ENCODE measurements at places on chromosomes 4 and X.

DNA sequence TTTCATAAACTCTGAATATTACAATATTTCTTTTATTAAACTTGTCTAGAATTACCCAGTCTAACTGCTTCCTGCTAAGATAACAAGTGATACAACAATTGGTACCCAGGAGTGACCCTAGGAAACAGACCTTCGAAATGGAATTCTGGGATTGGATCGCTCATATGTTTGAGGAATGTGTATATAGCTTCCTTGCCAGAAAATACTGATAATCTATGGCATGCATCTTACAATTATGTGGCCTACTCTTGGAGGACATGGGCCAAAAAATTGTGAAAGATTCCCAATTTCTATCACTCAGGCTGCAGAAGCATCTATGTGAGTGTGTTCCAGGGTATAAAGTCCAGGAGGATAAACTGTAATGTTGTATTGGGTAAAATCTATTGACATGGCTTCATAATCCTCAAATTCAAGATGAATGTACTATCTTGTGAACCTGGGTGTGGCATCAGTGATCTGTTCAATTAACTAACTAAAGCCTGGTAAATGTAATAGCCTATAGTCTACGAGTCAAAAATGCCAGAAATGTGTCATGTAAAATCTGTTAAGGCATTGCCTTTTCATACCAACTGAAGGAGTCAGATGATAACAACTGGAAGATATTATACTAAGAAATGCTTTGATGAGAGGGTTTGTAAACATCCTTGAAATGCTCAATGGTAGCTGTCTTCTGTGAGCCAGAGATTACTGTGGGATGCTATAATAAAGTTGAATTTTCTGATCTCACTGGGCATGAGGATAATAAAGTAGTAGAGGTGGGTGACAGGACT lies 1499.3 kb downstream of the PCDH7 start:
- DNase-seq = no peak

DNA sequence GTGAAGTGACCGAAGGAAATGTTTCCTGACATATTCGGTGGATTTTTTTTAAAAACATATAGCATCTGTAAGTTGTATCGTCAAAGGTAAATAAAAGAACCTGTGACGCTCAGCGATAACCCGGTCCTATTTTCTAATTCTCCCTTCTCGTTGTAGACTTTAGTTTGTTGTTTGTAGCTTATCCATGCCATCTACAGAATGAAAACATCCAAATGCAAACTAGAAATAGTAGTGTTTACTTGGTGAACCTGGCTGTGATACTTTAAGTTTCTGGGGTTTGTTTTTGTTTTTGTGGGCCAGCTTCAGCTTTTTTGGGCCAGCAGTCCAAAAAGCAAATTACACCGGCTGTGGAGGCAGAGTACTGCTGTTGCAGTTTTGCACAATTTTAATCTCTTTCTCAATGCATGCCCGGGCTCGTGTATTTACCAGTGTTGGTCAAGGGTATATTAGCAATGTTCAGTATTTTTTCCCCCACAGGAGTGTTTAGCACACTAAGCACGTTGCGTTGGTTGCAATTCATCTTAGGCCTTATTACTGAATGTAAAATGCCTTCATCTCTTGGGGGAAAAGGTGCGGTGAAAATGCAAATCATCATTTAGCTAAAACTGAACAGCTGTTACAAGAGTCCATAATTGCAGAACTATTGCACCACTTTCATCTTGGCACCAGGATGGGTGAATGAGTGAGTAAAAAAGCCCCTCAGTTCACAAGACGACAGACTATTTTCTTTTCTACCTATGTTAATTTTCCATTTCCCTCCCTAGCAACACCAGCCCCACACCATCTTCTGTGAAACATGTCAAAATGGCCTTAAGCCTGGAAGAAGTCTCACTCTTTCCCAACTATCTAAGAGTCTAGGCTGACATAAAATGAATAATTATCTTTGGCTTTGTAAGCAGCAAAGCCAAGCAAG lies 1.7 kb upstream of the CNOT6L start:
- no peak for DNase-seq

GRCh38 chrX:84161641-84162040 lies 26.4 kb downstream of the RPS6KA6 start:
- DNase-seq = no peak

GRCh38 chrX:125694171-125694570 lies 374.5 kb downstream of the TEX13C start:
- DNase-seq = no peak

GRCh38 chr4:51995647-51996220 lies 24.4 kb downstream of the LRRC66 start:
- DNase-seq = no peak

DNA sequence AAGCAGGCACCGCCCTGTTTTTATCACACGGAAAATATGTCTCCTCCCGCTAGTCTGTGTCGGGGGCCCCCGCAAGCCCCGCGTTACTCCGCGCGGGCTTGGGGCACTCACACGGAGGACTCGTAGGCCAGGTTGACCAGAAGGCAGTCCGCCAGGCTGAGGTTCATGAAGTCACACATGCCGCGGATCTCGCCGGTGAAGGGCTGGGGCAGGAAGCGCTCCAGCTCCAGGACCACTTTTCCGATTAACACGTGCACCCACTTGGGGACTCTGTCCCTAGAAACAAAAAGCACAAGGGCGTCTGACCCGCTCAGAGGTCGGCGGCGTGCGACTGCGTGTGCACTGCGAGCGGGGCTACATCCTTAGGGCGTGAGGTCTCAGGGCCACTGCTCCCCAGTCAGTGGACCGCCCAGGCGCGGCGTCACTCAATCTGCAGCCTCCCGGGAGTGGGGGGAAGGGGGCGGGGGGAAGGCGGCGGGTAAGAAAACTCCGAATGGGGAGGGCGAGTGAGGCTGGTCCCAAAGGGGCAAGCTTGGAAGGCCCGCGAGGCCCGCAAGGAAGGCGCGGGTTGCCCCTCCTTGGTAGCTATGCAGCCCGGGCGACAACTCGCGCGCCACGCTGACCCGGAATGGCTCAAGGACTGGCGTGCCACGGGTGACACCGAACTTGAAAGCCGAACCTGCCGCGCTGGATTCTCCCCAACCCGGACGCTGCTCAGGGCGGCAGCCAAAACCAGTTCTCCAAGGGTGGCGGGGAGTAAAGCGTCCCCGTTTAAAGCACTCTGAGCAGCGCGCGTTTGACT lies 722 bp downstream of the NAAA start:
- DNase-seq = peak; percentile 60

GRCh38 chr4:150476776-150477175 lies 105.2 kb upstream of the MAB21L2 start:
- DNase-seq = no peak

DNA sequence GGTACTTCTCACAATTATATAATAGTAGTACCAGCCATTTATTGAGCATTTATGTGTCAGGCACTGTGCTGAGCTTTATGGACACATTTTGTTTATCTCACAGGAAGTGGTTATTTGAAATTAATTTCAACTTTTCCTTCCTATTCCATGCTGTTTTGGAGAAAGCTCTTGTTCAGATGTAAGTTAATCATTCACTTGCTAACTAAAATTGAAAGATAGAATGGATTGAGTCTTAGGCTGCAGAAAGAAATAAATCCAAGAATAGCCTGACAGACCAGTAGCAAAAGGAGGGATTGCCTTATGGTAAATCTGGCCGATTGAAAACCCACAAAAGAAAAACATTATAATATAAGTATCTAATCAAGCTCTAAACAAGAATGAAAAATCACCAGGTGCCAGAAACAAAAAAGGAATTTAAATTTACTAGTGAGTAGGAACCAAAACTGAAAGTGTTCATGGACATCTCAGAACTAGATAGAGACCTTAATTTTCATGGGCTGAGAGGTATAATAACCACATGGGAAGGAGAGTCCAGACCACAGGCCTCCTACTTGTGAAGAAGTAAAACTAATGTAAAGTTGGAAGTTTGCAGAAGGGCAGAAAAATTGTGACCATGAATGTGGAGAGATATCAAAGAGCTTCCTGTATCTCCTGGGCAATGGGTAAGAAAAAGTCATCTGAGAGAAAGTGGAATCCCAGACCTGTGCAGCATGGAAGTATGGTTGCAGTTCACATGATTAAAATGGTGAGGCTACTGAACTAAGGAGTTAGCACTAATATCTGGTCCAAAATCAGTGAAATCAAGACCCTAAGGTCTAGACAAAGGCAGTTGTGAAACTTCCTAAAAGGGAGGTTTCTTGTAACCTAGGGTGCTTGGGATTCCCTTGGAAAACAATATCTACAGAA lies 38.0 kb downstream of the RADX start:
- DNase-seq = no peak

GRCh38 chr4:41425650-41426049 lies 112.3 kb upstream of the LIMCH1 start:
- no peak for DNase-seq

- DNase-seq = no peak
Measured at GRCh38 chr4:80900908-80901307, 129.6 kb upstream of the BMP3 start.

DNA sequence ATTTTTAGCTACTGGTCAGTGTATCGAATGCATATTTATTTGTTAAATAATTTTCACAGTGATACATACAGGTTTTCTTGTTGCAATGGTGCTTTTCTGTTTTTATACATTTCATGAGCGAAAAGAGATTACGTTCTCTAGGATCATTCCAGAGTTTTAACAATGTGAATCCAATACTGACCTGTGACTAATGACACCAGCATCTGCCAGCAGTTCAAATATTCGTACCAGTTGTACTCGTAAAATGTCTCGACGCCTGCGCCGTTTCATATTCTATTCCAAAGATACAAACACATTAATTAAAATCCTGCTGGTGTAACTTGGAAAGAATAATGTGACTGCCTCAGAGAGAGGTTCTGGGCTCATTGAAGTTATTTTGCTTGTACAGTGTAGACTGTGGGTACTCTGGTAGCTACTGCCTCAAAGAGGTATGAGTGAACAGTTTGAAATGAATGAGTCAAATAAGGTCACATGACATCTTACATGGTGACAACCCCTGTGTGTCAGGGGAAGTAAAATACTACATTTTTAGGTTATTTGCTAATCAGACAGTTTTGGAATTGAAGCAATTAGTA lies 80.7 kb downstream of the ZAR1 start:
- no peak for DNase-seq

DNA sequence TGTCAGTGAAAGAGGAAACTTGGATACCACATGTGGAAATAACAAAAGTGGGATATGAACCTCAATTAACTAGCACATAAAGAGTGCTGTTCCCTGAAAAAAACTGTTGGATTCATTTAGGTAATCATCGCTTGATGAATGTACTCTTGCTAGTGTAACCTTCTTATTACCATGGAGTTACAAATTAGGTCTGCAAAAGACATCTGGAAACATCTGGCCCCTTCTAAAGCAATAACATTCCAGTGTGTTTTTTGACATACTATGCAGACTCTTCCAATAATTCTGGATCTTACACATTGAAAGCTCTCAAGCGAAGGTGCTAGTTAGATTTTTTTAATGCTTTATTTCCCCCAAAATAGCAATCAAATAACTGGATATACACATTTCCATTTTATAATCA lies 134.6 kb downstream of the ATP10D start:
- no peak for DNase-seq

DNA sequence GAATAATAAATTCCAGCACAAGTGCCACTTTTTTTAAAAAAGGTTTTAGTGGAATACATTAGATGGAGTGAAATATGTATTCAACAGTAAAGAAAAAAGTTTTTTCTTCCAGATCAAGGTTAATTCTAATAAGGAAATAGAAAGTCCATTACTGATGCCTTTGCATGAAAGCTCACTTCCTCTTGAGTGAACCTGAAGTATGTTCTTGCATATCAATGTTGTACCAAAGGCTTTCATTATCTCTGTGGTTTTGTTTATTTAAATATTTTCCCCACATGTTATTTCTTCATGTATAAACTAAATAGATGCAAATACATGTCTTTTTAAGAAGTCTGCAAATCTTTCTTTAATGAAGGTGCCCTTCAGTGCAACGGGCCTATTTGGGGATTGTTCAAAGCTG lies 307.9 kb downstream of the C4orf33 start:
- DNase-seq = no peak

GRCh38 chrX:70434352-70434866 lies 10.2 kb upstream of the DLG3 start:
- DNase-seq = no peak

GRCh38 chr4:125728568-125728967 lies 413.8 kb downstream of the FAT4 start:
- no peak for DNase-seq

DNA sequence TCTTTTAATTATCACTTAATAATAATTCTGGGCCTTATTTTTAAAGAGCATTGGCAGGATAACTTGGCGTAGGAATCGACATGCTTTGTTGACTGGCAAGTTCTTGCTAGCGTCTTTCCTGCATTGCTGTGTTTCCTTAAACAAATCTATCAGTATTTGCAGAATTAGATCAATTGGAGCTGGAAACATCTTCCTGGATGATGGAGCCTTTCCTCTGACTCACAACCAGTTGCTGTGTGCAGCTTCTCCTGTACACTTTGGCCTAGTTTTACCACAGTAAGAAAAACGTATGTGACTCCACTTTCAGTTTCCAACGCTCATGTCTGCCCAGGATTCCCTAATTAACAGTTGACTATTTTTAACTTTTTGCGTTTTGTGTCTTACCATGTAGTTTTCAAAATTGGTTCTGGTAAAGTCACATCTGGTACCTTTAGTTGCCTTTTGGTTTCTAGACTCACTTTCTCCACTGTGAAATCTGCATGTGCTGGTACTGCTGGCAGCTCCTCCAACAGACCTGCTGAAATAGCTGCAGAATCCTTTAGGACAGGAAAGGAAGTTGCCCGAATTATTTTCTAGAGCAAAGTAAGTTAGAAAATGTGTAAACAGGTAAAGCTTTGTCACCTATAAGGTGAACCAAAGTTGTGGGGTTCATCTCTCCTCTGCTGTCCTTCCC lies 553.2 kb upstream of the FAT1 start:
- no peak for DNase-seq

- DNase-seq = no peak
Measured at GRCh38 chr4:77174426-77174825, 17.4 kb downstream of the CCNG2 start.

GRCh38 chr4:78336093-78336943 lies 215.3 kb upstream of the ANXA3 start:
- no peak for DNase-seq

- DNase-seq = no peak
Measured at GRCh38 chrX:13545726-13546125, 23.7 kb upstream of the EGFL6 start.

DNA sequence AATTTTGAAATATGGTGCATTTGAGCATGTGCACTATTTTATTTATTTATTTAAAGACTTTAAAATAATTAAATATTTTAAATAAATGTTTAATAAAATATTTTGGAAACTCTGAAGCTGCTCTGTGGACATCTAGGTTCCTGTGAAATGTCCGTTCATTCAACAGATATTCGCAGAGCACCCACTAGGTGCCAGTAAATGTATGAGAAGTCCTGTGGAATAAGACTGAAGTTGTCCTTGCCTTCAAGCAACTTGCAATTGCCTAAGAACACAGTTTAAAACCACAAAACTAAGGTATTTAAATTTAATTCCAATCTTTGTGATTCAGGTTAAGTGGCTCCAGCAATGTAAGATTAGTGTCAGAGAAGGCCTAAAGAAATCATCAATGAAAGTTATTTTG lies 306.7 kb downstream of the GBA3 start:
- no peak for DNase-seq

- DNase-seq = no peak
Measured at GRCh38 chrX:18617407-18617750, 54.5 kb downstream of the RS1 start.

Measured in activated T-cell treated with anti-CD3 and anti-CD28 coated beads for 1 hour (primary cell).